ENCODE measurements at places on chromosomes 1 and 21.
A peak's percentile ranks its signal among the peaks of the same experiment; 100 is the strongest.

- peaks cover 6% of the 10 kb centered on the region for H3K4me1 ChIP-seq
- H3K36me3 ChIP-seq = peaks cover 6% of the 10 kb centered on the region
- no peaks in the 10 kb centered on the region for H3K27me3 ChIP-seq
Measured at GRCh38 chr21:34546542-34546941, 34.5 kb upstream of the KCNE1 start.

- no peak overlapping the region for H3K4me3 ChIP-seq
- peaks cover 33% of the 10 kb centered on the region for H3K4me1 ChIP-seq
- no peaks in the 10 kb centered on the region for H3K27me3 ChIP-seq
- peak; percentile 73 for DNase-seq
- H3K36me3 ChIP-seq = no peaks in the 10 kb centered on the region
- H3K27ac ChIP-seq = peak overlapping the region; percentile 76
Measured at GRCh38 chr1:116514708-116515525, 55.9 kb downstream of the CD58 start.

GRCh38 chr1:206463911-206464310 lies 6.4 kb upstream of the IKBKE start:
- no peak overlapping the region for H3K27ac ChIP-seq
- H3K4me1 ChIP-seq = peaks cover 67% of the 10 kb centered on the region
- DNase-seq = no peak
- H3K27me3 ChIP-seq = no peaks in the 10 kb centered on the region

GRCh38 chr1:56626546-56626945 lies 18.6 kb upstream of the PRKAA2 start:
- H3K4me1 ChIP-seq = no peaks in the 10 kb centered on the region
- no peak overlapping the region for H3K27ac ChIP-seq
- no peak for DNase-seq
- H3K27me3 ChIP-seq = peaks cover 8% of the 10 kb centered on the region

GRCh38 chr1:158121604-158122254 lies 59.0 kb upstream of the CD1D start:
- DNase-seq = peak; percentile 53
- no peaks in the 10 kb centered on the region for H3K36me3 ChIP-seq
- peaks cover 4% of the 10 kb centered on the region for H3K4me1 ChIP-seq
- H3K27ac ChIP-seq = no peak overlapping the region

GRCh38 chr1:8016210-8016894 lies 9.8 kb downstream of the ERRFI1 start:
- H3K27ac ChIP-seq = no peak overlapping the region
- H3K36me3 ChIP-seq = no peaks in the 10 kb centered on the region
- peaks cover 14% of the 10 kb centered on the region for H3K27me3 ChIP-seq
- no peak for DNase-seq

- DNase-seq = no peak
- H3K4me3 ChIP-seq = no peak overlapping the region
- no peaks in the 10 kb centered on the region for H3K36me3 ChIP-seq
Measured at GRCh38 chr1:111392460-111392945, 35.0 kb downstream of the OVGP1 start.

DNA sequence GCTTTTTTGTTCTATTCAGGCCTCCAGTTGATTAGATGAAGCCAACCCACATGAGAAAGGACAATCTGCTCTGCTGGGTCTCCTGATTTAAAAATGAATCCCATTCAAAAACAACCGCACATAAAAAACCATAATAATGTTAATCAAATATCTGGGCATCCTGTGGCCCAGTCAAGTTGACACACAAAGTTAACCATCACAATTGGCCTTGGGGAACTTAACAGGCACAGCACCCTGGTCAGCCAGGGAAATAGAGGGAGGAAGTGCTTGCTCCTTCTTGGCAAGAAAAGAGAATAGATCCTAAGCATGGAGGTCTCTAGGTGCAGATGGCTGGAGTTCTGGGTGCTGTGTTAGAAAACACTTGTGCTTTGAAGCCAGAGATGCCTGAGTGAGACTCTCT lies 109.6 kb upstream of the OLIG2 start:
- no peaks in the 10 kb centered on the region for H3K36me3 ChIP-seq
- H3K4me3 ChIP-seq = no peak overlapping the region
- H3K27ac ChIP-seq = no peak overlapping the region
- DNase-seq = no peak
- H3K4me1 ChIP-seq = peaks cover 27% of the 10 kb centered on the region
- H3K27me3 ChIP-seq = no peaks in the 10 kb centered on the region

DNA sequence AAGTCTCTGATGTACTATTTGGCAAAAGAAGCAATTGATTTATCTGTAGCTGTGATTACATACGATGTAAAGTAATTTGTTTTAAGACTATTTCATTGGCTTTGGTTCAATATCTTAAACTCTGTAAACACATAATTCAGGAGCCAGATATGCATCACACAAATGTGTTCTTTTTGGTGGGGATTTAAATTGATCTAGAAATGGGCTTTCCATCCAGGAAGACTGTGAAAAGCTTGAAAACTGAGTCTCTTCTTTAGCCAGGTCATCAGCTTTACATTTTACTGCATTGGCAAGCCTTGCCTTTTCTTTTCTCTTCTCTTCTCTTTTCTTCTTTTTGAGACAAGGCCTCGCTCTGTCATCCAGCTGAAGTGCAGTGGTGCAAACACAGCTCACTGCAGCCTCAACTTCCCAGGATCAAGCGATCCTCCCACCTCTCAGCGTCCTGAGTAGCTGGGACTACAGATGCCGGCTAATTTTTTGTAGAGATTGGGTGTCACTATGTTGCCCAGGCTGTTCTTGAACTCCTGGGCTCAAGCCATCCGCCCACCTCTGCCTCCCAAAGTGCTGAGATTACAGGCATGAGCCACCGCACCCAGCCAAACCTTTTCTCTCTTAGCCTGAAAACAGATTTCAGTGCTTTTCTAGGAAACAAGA lies 1.4 kb downstream of the RCAN3 start:
- H3K27me3 ChIP-seq = no peaks in the 10 kb centered on the region
- H3K27ac ChIP-seq = peak overlapping the region; percentile 93
- DNase-seq = peak; percentile 59
- H3K4me1 ChIP-seq = peaks cover 59% of the 10 kb centered on the region
- peaks cover 18% of the 10 kb centered on the region for H3K36me3 ChIP-seq

DNA sequence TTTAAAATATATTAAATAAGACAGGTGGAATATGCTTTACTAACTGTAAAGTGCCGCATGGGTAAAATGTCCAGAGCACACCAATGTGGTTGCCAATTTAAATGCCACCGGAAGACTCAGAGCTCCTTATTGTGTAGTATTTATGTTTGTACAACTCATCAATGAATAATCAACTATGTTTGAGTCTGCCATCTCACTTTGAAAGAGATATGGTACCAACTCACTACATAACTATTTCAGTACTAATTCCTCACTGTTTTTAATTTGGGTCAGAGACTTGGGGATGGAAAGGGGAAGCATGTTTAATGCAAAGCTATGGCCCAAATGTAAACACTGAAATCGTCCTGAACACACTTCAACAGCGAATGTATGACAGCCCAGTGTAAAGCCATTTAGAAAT lies 144.8 kb downstream of the NR5A2 start:
- no peak overlapping the region for H3K4me3 ChIP-seq
- H3K36me3 ChIP-seq = no peaks in the 10 kb centered on the region
- DNase-seq = no peak
- peaks cover 1% of the 10 kb centered on the region for H3K27me3 ChIP-seq

- H3K36me3 ChIP-seq = no peaks in the 10 kb centered on the region
- H3K4me1 ChIP-seq = no peaks in the 10 kb centered on the region
- H3K27ac ChIP-seq = no peak overlapping the region
- peaks cover 20% of the 10 kb centered on the region for H3K27me3 ChIP-seq
- H3K4me3 ChIP-seq = no peak overlapping the region
- DNase-seq = no peak
Measured at GRCh38 chr1:52007215-52008002, 16.9 kb upstream of the RAB3B start.

- H3K36me3 ChIP-seq = no peaks in the 10 kb centered on the region
- H3K4me1 ChIP-seq = peaks cover 8% of the 10 kb centered on the region
- H3K4me3 ChIP-seq = peak overlapping the region; percentile 71
- H3K27me3 ChIP-seq = no peaks in the 10 kb centered on the region
- no peak for DNase-seq
- peak overlapping the region; percentile 43 for H3K27ac ChIP-seq
Measured at GRCh38 chr1:58904299-58905125, 120.7 kb upstream of the JUN start.

GRCh38 chr1:147586414-147586813 lies 45.1 kb downstream of the BCL9 start:
- no peak overlapping the region for H3K4me3 ChIP-seq
- H3K27me3 ChIP-seq = peaks cover 3% of the 10 kb centered on the region
- H3K27ac ChIP-seq = no peak overlapping the region
- peaks cover 4% of the 10 kb centered on the region for H3K4me1 ChIP-seq
- H3K36me3 ChIP-seq = no peaks in the 10 kb centered on the region

DNA sequence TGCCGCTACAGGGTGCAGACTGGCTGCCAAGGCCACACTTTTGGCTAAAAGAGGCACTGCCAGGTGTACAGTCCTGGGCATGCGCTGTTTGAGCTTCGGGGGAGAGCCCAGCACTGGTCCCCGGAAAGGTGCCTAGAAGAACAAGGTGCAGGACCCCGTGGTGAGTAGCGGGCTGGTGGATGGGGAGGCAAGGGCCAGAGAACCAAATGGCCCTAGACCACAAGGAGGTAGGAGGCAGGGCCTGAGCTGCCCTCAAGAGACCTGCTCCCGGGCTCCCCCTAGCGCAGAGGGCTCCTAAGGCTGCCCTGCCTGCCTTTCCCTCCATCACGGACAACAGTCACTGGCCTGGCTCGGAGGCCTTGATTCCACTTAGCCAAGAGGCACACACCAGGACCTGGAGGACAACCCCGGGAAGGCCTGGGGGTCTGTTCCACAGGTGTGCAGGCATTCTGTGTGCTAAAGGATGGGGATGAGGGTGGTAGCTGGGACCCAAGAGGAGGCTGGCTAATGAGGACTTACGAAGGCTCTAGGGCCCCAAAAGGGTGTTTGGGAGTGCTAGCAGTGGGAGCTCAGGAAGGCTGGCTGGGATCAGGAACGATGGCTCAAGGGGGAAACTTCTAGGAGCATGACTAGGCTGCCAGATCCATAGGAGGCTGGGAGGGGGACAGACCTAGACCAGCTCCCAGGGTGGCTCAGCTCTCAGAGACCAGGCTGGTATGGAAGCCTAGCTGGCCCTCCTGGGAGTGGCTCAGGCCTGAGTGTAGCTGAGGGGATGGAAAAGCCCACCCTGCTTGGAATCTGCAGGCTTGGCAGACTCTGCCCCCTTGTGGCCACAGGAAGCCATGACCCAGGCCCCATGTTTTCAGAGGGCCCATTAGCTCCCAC lies 742 bp downstream of the ARTN start:
- no peaks in the 10 kb centered on the region for H3K36me3 ChIP-seq
- peaks cover 34% of the 10 kb centered on the region for H3K27me3 ChIP-seq
- peaks cover 14% of the 10 kb centered on the region for H3K4me1 ChIP-seq

DNA sequence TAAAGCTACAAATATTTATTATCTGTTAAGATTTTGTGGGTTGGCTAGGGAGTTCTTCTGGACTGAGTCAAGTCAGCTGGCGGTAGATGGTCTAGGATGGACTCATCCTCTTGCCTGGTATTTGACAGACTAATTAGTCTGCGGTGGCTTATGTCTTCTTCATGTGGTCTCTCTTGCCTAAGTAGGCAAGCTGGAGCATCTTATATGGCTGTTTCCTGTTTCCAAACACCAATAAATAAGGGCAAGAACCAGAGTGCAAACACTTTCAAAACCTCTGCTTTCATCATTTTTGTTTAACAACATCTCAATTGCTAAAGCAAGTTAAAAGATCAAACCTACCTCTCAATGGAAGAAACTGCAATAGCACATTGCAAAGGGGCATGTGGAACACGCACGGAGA lies 484.8 kb downstream of the PTPRC start:
- H3K36me3 ChIP-seq = no peaks in the 10 kb centered on the region
- H3K4me1 ChIP-seq = peaks cover 4% of the 10 kb centered on the region
- H3K27me3 ChIP-seq = no peaks in the 10 kb centered on the region
- no peak overlapping the region for H3K27ac ChIP-seq
- no peak for DNase-seq

- no peaks in the 10 kb centered on the region for H3K4me1 ChIP-seq
- H3K36me3 ChIP-seq = no peaks in the 10 kb centered on the region
- DNase-seq = no peak
- H3K27ac ChIP-seq = no peak overlapping the region
Measured at GRCh38 chr21:25039461-25040380, 567.6 kb downstream of the MRPL39 start.

- H3K36me3 ChIP-seq = no peaks in the 10 kb centered on the region
- H3K4me1 ChIP-seq = no peaks in the 10 kb centered on the region
- no peak for DNase-seq
- H3K27ac ChIP-seq = no peak overlapping the region
- no peak overlapping the region for H3K4me3 ChIP-seq
Measured at GRCh38 chr1:102107441-102107840, 110.7 kb upstream of the OLFM3 start.

DNA sequence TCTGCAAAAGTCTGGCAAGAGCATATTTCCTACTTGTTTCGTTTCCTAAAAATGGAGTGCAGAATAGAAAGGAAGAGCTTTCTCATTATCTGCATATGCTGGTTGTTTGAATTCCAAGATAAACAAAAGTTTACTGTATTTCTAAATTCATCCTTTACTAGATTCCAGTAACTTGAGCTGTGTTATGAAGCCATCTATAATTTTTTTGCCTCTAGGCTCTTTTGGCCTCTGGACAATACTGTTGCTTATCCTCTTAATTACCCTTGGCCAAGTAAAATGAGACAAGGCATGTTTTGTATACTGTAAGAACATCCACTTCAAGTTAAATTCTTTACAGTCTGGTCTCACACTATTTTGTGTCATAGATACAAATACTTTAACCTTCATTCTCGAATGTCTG lies 45.6 kb upstream of the HFM1 start:
- no peaks in the 10 kb centered on the region for H3K36me3 ChIP-seq
- H3K27ac ChIP-seq = no peak overlapping the region
- DNase-seq = no peak
- H3K27me3 ChIP-seq = peaks cover 3% of the 10 kb centered on the region

GRCh38 chr1:71792264-71792663 lies 490.1 kb downstream of the NEGR1 start:
- no peaks in the 10 kb centered on the region for H3K36me3 ChIP-seq
- no peak overlapping the region for H3K4me3 ChIP-seq
- no peaks in the 10 kb centered on the region for H3K27me3 ChIP-seq
- H3K4me1 ChIP-seq = no peaks in the 10 kb centered on the region
- DNase-seq = no peak

GRCh38 chr1:185404907-185405568 lies 88.0 kb upstream of the IVNS1ABP start:
- no peak overlapping the region for H3K4me3 ChIP-seq
- peaks cover 7% of the 10 kb centered on the region for H3K4me1 ChIP-seq
- H3K36me3 ChIP-seq = no peaks in the 10 kb centered on the region
- DNase-seq = no peak

- no peaks in the 10 kb centered on the region for H3K27me3 ChIP-seq
- H3K36me3 ChIP-seq = peaks cover 2% of the 10 kb centered on the region
- H3K27ac ChIP-seq = no peak overlapping the region
- no peak overlapping the region for H3K4me3 ChIP-seq
Measured at GRCh38 chr1:112524986-112525385, 16.2 kb downstream of the WNT2B start.

DNA sequence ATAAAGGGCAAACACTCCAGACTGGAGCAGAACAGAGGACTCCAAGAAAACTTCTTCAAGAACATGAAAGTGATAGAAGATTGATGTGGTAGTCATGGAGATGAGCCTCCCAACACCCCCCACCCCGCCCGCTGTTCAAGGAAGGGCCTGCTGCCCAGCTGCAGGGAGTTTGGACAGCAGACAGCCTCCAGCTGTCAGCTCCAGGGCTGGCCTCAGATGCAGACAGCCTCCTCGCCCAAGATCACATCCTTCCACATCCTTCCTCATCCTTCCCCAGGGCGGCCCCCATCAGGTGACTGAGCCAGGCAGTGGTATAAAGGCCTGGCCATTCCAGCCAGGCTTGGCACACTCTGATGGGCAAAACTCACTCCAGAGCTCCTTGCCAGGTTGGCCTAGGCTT lies 24.6 kb downstream of the HMGN2 start:
- H3K27ac ChIP-seq = no peak overlapping the region
- H3K27me3 ChIP-seq = no peaks in the 10 kb centered on the region
- peaks cover 16% of the 10 kb centered on the region for H3K4me1 ChIP-seq
- no peak for DNase-seq
